ENCODE measurements at places on chromosomes 6 and 20. TPM values are rescaled to one million over a fixed set of nuclear protein-coding genes. Genes with fewer than 3 reads are reported as not detected.

DNA sequence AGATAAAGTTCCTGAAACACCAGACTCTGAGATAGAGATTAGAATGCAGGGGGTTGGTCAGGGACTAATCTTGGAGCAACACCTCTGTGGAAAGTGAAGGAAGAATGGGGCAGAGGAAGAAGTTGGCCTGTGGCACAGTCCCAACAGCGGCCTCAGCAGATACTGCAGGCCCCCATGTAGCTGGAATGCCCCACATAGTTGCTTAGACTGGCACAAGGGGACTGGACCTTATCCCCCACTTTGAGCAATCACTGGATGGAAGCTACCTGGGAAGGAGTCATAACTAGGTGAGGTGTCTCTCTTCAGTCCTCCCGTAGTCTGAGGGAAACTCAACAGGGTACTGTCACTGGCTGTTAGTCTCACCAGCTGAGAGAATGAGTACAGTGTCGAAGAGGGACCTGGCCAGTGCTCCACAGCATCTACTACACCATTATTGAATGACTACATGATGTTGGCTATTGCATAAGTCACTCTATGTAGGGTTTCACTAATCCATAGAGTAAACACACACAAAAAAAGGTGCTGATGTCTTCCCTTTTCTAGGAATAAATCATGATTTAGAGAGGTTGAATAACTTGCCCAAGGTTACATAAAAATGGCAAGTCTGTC lies 47.5 kb downstream of the ADGRG6 start:
- no peak overlapping the region for H3K27ac ChIP-seq
- no peaks in the 10 kb centered on the region for H3K27me3 ChIP-seq
- H3K4me3 ChIP-seq, result no peak overlapping the region
- H3K4me1 ChIP-seq, result peaks cover 13% of the 10 kb centered on the region
- no peak for DNase-seq

- no peak for DNase-seq
- no peaks in the 10 kb centered on the region for H3K4me1 ChIP-seq
- H3K27ac ChIP-seq, result no peak overlapping the region
- no peak overlapping the region for H3K4me3 ChIP-seq
- no peaks in the 10 kb centered on the region for H3K36me3 ChIP-seq
These were observed 93.2 kb downstream of the NKAIN2 start for GRCh38 chr6:123896869-123897268.

GRCh38 chr6:29816030-29816429 lies 11.6 kb upstream of the HLA-G start:
- H3K4me1 ChIP-seq, result no peaks in the 10 kb centered on the region
- H3K4me3 ChIP-seq, result no peak overlapping the region
- no peaks in the 10 kb centered on the region for H3K27me3 ChIP-seq
- no peak for DNase-seq
- H3K27ac ChIP-seq, result no peak overlapping the region
- H3K36me3 ChIP-seq, result no peaks in the 10 kb centered on the region

DNA sequence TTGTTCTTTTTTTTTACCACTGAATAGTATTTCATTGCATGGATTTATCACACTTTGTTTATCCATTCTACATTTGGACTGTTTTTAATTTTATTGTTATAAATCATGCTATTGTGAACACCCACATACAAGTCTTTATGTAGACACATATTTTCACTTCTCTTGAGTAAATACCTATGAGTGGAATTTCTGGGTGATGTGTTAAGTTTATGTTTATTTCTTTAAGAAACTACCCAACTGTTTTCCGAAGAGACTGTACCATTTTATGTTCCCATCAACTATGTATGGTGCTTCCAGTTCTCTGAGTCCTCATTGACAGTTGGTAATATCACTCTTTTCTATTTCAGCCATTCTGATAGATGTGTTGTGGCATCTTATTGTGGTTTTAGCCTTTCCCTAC lies 54.0 kb downstream of the RIN2 start:
- H3K27me3 ChIP-seq, result no peaks in the 10 kb centered on the region
- H3K4me1 ChIP-seq, result no peaks in the 10 kb centered on the region
- no peak overlapping the region for H3K4me3 ChIP-seq
- no peak for DNase-seq
- H3K27ac ChIP-seq, result no peak overlapping the region

DNA sequence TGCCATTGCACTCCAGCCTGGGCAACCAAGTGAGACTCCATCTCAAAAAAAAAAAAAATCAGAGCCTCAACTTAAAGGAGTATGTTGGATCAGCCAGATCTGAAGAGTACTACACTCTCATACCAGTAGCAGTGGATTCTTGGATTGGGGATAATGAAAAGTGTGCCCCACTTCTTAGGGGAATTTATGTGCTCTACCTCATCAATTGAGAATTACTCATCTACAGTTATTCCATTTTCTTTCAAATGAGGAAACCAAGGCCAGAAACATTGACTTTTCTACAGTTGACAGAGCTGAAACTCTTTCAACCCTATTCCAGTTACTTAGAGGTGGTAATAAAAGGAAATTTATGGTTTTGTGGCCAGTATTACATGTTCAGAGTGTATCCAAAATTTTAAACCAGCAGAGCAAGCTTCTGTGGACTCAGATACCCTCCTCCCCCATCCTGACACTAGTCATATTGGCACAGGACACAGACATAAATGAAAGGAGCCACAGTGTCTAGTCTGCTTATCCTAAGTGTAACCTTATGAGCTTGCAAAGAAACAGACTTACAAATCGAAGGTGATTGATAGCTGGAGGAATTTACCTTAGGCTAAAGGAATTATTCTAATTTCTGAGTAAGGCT lies 51.2 kb downstream of the ORC3 start:
- no peak overlapping the region for H3K27ac ChIP-seq
- no peak overlapping the region for H3K4me3 ChIP-seq
- DNase-seq, result no peak
- no peaks in the 10 kb centered on the region for H3K4me1 ChIP-seq
- H3K36me3 ChIP-seq, result no peaks in the 10 kb centered on the region
- no peaks in the 10 kb centered on the region for H3K27me3 ChIP-seq

DNA sequence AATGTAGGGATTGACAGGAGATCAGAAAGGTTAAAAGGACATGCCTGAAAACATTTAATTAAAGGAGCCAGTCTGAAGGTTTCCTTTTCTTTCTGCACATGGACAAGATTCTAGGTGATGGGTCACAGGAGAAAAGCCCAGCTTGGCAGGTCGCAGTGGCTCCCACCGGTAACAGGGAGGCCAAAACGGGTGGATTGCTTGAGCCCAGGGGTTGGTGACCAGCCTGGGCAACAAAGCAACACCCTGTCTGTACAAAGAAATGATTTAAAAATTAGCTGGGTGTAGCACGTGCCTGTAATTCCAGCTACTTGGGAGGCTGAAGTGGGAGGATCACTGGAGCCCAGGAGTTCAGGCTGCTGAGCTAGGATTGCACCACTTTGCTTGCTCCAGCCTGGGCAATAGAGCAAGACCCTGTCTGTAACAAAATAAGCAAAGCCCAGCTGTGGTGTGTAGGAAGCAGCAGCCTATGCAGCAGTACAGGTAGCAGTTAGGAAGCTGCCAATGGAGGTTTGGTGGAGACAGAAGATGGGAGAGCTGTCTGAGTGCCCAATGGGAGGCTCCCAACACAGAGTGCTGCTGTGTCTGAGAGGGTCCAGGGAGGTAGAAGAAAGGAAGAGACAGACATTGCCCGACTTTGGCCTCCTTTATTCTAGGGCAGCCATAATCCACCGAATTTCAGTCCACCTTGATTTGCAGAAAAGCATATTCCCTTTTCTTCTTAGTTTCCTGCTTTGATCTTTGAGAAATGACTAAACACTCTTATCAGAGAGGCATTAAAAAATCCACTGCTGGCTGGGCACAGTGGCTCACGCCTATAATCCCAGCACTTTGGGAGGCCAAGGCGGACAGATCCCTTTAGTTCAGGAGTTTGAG lies 7.1 kb upstream of the AP5S1 start:
- H3K36me3 ChIP-seq, result no peaks in the 10 kb centered on the region
- no peak overlapping the region for H3K27ac ChIP-seq
- no peaks in the 10 kb centered on the region for H3K27me3 ChIP-seq
- DNase-seq, result no peak

DNA sequence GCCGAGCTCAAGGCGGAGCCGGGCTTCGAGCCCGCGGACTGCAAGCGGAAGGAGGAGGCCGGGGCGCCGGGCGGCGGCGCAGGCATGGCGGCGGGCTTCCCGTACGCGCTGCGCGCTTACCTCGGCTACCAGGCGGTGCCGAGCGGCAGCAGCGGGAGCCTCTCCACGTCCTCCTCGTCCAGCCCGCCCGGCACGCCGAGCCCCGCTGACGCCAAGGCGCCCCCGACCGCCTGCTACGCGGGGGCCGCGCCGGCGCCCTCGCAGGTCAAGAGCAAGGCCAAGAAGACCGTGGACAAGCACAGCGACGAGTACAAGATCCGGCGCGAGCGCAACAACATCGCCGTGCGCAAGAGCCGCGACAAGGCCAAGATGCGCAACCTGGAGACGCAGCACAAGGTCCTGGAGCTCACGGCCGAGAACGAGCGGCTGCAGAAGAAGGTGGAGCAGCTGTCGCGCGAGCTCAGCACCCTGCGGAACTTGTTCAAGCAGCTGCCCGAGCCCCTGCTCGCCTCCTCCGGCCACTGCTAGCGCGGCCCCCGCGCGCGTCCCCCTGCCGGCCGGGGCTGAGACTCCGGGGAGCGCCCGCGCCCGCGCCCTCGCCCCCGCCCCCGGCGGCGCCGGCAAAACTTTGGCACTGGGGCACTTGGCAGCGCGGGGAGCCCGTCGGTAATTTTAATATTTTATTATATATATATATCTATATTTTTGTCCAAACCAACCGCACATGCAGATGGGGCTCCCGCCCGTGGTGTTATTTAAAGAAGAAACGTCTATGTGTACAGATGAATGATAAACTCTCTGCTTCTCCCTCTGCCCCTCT lies 1.1 kb downstream of the CEBPB start:
- DNase-seq, result peak; percentile 59
- H3K27ac ChIP-seq, result peak overlapping the region; percentile 98
- H3K4me3 ChIP-seq, result peak overlapping the region; percentile 88
- H3K36me3 ChIP-seq, result peaks cover 9% of the 10 kb centered on the region

DNA sequence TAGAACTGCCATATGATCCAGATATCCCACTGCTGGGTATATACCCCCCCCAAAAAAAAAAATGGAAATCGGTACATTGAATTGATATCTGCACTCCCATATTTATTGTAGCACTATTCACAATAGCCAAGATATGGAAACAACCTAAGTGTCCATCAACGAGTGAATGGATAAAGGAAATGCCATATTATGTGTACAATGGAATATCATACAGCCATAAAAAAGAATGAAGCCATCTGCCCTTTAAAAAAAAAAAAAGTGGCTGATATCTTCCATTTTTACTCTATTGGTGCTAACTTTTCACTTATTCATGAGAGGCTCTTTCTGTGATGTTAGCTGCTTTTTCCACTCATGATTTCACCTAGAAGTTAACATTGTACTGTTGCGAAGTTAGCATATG lies 156.5 kb downstream of the REV3L start:
- no peak for DNase-seq
- no peaks in the 10 kb centered on the region for H3K36me3 ChIP-seq
- no peak overlapping the region for H3K4me3 ChIP-seq
- no peak overlapping the region for H3K27ac ChIP-seq
- no peaks in the 10 kb centered on the region for H3K4me1 ChIP-seq
- no peaks in the 10 kb centered on the region for H3K27me3 ChIP-seq

OR2H1 gene
- not detected for total RNA-seq

TSPO2 gene
- total RNA-seq, result 0.86 TPM

DNA sequence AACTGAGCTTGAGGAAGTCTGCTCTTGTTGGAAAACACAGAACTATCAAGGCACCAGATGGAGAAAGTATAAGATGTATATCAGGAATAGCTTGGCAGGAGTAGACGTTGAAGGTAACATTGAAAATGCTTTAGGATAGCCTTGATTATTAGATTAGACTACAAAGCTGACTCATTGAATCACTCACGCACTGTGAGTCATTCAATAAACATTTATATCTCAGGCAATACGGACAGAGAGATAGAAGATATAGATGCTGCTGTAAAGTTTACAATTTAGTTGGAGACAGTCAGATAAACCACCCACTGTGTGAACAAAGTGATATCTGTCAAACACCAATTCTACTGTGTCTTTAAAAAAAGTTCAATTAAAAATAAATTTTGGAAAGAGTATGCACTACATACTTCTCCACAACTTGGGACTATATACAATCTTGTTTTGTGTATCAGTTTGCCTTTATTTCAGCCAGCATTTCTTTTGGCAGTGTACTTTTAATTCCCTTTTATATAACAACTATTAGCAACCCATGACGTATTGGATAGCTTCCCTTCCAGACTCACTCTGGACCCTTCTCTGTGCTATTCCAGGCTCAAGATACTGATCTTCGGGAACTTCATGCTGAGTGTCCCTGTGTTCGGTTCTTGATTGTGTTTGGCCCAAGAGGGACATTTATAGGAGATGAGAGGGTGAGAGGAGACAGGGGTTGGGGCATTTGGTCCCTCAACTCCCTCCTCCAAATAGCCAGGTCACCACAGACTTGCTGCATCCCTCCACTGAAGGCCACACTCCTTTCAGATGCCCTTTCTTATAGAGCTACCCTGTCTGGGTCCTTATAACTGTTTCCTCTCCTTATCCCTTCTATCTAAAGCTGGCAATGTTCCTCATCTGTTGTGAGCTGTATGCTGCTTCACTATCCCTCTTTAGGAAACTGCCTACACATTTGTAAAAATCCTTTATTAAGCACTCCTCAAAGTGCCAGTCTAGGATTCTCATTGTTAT lies 176.6 kb upstream of the PTPRK start:
- H3K4me3 ChIP-seq, result no peak overlapping the region
- no peak for DNase-seq
- no peaks in the 10 kb centered on the region for H3K36me3 ChIP-seq
- H3K4me1 ChIP-seq, result no peaks in the 10 kb centered on the region
- H3K27me3 ChIP-seq, result no peaks in the 10 kb centered on the region
- no peak overlapping the region for H3K27ac ChIP-seq

GRCh38 chr20:10679269-10679668 lies 5.5 kb upstream of the JAG1 start:
- no peak overlapping the region for H3K4me3 ChIP-seq
- H3K27me3 ChIP-seq, result no peaks in the 10 kb centered on the region
- DNase-seq, result no peak
- no peaks in the 10 kb centered on the region for H3K36me3 ChIP-seq
- no peaks in the 10 kb centered on the region for H3K4me1 ChIP-seq

- peak overlapping the region; percentile 89 for H3K4me3 ChIP-seq
- no peaks in the 10 kb centered on the region for H3K27me3 ChIP-seq
- no peak for DNase-seq
- H3K27ac ChIP-seq, result no peak overlapping the region
These were observed 1.8 kb downstream of the WRNIP1 start for GRCh38 chr6:2766767-2767656.
